Activated T-helper 1 cell treated with anti-CD3 and anti-CD28 coated beads, Interleukin-2, amount 50 U/mL, for 16 hours (primary cell): ENCODE measurements at places on chromosomes 12 and 14.

- no peak for DNase-seq
Observed at GRCh38 chr14:92425101-92425500, 88.5 kb upstream of the RIN3 start.

GRCh38 chr12:11827091-11828061 is 177.9 kb downstream of the ETV6 start:
- DNase-seq: no peak

- DNase-seq: no peak
Observed at GRCh38 chr14:93059917-93060545, 55.7 kb downstream of the ITPK1 start.

GRCh38 chr14:81033698-81034240 is 78.3 kb downstream of the TSHR start:
- no peak for DNase-seq

DNA sequence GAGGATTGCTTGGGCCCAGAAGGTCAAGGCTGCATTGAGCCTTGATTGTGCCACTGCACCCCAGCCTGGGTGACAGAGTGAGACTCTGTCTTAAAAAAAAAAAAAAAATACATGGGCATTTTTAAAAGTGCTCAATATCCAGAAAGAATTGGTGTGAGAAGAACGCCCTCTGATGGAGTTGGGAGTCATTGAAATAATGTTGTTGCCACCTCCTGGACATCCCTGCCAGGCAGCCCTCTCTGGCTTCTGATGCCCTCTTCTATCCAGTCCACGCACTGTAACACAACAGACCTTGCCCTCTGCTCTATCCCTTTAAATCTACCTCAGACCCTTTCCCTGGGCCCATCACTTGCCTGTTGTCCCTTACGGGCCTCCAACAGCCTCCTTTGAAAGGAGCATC is 4.9 kb downstream of the PTGDR start:
- DNase-seq: no peak

GRCh38 chr12:9941838-9942237 is 9.7 kb upstream of the CLEC2A start:
- no peak for DNase-seq

GRCh38 chr12:106739318-106739717 is 35.2 kb upstream of the RIC8B start:
- no peak for DNase-seq
